ENCODE measurements at places on chromosomes 12 and 14.

DNA sequence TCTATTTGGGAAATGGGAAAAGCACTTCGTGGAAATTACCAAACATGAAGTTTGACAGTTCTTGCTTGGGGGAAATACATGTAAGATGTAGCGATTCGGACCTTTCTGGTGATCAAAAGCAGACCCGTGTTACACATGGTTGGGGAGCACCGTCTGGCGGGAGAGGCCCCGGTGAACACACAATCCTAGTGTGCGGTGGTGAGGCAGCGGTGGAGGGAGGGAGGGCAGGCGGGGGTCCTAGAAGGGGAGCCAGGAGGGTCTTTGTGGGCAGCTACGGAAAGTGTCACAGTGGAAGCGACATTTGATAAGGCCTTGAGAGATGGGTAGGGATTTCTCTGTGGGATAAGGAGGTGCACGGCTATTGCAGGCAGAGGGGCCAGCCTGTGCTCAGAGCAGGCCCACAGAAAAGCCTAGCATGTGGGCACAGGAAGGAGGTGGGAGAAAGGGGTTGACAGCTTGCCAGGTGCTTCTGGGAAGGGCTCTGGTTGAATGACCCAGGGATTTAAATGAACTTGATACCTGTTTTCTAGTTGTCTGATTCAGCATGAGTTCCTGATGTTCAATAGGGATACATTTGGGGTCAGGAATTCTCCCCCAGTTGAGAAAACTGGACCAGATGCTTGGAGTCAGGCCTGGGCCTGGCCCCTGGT lies 7.2 kb downstream of the MVK start:
- DNase-seq = no peak

DNA sequence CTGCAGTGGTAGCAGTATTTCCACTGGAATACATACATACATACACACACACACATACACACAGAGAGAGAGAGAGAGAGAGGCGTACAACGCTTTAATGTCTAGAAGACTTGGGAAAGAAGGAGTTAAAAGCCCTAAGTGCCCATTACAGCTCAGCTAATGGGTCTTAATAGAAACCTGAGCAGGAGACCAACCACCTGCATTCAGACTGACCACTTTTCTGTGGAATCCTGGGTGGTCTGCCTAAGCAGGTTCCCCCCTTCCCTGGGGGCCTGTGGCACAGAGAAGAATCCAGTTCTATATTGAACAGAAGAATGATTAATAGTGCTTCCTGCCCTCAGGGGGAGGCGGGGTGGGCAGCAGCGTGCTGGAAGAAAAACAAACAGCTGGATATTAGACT lies 312.4 kb upstream of the PRKD1 start:
- no peak for DNase-seq

DNA sequence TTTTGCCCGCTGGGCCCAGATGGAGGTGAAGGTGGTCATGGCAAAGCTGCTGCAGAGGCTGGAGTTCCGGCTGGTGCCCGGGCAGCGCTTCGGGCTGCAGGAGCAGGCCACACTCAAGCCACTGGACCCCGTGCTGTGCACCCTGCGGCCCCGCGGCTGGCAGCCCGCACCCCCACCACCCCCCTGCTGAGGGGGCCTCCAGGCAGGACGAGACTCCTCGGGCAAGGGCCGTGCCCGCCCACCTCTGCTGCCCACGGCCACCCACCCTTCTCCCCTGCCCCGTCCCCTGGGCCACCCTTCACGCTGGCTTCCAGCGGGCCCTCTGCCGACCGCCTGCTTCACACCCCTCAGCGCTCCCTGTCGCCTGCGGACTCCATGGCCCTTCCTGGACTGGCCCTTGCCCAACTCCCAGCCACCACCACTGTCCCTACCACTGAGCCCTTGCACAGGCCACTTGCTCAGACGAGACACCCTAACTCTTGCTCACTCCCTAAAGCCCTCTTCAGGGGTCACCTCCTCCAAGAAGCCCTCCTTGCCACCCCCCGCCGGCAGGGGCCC lies 42.5 kb downstream of the CYP46A1 start:
- no peak for DNase-seq

- no peak for DNase-seq
Observed at GRCh38 chr14:92780444-92781232, 13.5 kb upstream of the GOLGA5 start.

DNA sequence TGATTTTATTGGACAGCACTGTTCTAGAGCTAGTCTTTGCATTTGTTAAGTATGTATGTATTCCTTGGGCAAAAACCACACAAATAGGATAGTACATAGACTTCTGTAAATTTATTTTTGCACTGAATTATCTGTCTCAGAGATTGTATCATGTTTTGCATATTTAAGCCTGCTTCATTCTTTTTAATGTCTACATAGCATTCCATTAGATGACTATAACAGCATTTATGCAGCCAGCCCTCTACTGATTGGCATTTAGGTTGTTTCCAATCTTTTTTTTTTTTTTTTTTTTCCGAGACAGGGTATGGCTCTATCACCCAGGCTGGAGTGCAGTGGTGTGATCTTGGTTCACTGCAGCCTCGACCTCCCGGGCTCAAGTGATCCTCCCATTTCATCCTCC lies 34.5 kb downstream of the SYNDIG1L start:
- no peak for DNase-seq

DNA sequence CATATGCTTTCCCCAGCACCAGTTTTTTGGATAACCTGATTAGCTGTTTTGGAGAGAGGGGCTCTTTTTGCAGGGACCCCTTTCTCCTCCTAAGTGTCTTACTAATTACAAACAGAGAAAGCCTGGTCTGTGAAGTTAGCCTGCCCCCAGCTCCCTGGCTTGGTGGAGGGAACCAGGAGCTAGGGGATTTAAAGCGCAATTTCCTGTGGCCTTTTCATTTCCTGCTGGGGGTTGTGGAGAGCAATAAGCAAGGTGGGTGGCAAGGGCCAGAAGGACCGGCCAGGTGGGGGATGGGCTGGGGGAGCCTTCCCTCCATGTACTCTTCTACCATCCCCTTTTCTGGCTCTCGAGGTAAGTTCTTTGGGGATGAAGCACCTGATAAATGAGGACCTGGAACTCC lies 4.1 kb upstream of the CISTR start:
- DNase-seq = no peak

- DNase-seq = no peak
Observed at GRCh38 chr12:47370421-47370820, 290.7 kb upstream of the AMIGO2 start.

- no peak for DNase-seq
Observed at GRCh38 chr14:81068176-81068782, 112.9 kb downstream of the TSHR start.

- no peak for DNase-seq
Observed at GRCh38 chr12:114916541-114916940, 232.6 kb upstream of the TBX3 start.

DNA sequence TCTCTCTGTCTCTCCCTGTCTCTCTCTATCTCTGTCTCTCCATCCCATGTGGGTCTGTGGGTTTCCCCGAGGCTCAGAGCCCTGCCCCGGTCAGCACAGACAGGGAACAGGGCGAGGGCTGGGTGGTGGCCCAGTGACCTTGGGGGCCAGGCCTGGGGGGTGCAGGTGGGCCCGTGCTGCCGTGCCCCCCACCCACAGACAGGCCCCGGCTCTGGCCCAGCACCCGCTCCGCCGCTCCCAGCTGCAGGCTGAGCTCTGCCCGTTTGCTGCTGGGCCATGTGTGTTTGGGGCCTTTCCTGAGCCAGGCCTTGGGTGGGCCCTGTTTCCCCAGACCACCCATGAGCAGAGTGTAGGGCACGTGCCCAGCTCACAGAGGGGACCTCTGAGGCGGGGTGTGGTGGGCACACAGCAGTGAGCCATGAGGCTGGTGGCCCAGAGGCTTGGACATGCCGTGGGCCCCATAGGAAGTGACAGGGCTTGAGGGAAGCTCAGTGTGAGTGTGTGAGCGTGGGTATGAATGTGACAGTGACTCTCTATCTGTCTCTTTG lies 51.0 kb downstream of the TMEM121 start:
- DNase-seq = no peak

- no peak for DNase-seq
Observed at GRCh38 chr14:20418501-20418909, 5.2 kb upstream of the TEP1 start.

DNA sequence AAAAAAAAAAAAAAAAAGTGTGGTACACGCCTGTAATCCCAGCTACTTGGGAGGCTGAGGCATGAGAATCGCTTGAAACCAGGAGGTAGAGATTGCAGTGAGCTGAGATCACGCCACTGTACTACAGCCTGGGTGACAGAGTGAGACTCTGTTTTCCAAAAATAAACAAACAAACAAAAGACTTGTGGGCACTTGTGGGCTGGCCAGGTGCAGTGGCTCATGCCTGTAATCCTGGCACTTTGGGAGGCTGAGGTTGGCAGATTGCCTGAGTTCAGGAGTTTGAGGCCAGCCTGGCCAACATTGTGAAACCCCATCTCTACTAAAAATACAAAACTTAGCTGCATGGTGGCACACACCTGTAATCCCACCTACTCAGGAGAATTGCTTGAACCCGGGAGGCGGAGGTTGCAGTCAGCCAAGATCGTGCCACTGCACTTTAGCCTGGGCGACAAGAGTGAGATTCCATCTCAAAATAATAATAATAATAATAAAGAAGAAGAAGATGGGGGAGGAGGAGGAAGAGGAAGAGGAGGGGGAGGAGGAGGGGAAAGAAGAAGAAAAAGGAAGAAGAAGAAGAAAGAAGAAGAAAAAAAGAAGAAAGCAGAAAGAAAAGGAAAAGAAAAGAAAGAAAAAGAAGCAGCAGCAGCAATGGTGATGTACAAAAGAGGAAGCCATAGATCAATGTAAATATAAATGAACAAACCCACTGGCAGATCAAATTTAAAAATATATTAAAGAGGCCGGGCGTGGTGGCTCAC lies 27.9 kb upstream of the CCNT1 start:
- DNase-seq = no peak

DNA sequence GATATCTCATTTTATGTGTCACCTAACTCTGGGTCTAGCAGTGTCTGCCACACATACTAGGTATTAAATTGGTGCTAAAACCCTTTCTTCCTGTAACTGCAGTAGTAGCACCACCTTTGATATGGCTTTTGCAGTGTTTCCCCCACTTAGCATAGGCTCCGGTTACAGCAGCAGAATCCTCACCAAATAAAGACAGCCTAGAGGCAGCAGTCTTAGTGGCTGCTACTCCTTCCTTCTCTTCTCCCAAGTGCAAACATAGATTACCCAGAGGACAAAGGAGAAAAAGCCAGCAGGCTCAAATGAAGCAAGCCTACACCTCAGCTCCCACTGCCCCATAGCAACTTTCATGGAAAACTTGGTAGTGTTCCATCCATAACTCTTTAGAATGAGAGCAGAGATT lies 30.1 kb upstream of the ABCC9 start:
- no peak for DNase-seq

DNA sequence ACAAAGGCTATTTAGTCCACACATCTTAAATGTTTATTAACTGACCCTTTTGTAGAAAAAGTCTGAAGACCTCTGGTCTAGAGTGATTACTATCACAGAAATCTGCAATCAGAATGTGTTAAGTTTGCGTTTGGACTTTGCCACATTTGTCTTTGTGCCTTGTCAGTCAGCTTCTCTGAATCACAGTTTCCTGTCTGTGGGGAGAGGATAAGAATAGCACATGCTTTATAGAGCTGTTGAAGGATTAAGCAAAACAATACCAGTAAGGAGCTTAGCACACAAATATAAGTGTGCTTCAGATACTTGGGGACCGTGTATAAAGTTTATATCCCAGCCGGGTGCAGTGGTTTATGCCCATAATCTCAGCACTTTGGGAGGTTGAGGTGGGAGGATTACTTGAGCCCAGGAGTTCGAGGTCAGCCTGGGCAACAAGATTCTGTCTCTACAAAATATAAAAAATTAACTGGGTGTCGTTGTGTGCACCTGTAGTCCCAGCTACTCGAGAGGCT lies 63.0 kb upstream of the BTG1 start:
- DNase-seq = no peak

GRCh38 chr12:112341046-112341825 lies 41.0 kb downstream of the HECTD4 start:
- DNase-seq = no peak

DNA sequence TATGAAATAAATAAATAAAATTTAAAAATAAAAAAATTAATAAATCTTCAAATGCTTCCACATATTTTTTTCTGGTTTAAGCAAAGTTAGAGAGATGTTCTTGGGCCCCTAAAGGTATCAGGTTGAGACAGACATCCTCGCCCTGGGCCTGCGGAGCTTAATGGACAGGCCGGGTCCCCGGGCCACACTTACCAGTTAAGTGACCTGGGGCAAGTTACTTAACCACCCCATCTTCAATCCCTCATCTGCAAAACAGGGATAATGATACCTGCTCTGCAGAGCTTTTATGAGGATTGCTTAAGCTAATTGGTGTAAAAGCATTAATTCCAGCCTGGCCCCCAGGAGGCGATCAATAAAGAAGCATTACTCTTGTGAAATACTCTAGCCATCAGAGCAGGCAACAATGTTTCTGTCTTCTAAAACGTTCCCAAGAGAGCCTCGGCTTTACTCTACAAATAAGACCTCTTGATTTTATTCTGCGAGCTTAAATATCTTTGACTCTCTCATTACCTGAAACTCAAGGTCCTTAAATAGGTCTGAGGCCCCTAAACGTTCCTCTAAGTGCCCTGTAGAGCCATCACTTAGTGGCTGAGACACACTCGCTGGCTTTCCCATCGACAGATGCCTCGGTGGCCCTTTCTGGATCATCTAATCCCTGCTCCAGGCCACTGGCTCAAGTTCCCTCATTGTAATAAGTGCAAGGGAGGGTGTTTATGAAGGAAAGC lies 81.1 kb upstream of the DIO3 start:
- DNase-seq = no peak

DNA sequence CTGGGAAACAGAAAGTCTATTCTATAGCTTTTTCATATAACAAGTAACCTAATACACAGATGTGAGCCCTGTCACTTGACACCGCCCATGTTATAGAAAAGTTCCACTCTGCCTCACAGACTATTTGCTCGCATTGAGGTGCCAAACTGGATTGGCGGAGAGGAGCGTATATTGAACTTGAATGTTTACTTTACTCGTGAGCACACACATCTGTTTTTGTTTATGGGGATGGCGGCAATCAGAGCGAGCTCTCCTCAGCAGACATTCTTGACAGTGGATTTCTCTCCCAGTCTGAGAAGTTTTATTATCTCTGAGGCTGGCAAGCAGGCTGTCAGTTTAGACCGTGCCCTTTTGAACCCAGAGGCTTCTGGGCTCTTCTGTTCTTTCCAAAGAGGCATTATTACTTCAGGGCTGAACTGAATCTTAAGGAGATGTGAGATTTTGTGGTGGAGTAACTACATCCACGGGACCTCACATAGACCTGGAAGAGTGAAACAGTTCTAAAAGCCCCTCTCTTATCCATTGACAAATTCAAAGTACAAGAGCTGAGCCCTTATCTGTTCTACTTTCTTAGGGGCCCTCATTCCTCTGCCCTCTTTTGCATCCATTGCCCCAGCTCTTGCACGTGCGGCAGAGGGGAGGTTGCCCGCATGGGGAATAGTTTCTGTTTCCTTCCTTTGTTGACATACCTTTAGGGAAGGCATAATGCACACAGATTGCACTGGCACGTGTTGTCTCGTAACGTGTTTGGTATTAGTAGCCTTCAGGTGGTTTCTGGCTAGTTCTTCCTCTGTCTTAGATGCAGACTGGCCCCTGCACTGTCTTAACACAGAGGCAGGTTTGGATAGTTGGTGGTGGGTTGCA lies 68.2 kb downstream of the DRAM1 start:
- DNase-seq = no peak

- peak; percentile 24 for DNase-seq
Observed at GRCh38 chr12:120290609-120291305, 946 bp downstream of the RNU4-2 start.

- no peak for DNase-seq
Observed at GRCh38 chr12:65999564-66000280, 130.8 kb downstream of the LLPH start.

GRCh38 chr12:104286516-104287482 lies 16.7 kb upstream of the EID3 start:
- peak; percentile 93 for DNase-seq
